AML-193 (cell line): ENCODE measurements at places on chromosomes 7 and 10.

DNA sequence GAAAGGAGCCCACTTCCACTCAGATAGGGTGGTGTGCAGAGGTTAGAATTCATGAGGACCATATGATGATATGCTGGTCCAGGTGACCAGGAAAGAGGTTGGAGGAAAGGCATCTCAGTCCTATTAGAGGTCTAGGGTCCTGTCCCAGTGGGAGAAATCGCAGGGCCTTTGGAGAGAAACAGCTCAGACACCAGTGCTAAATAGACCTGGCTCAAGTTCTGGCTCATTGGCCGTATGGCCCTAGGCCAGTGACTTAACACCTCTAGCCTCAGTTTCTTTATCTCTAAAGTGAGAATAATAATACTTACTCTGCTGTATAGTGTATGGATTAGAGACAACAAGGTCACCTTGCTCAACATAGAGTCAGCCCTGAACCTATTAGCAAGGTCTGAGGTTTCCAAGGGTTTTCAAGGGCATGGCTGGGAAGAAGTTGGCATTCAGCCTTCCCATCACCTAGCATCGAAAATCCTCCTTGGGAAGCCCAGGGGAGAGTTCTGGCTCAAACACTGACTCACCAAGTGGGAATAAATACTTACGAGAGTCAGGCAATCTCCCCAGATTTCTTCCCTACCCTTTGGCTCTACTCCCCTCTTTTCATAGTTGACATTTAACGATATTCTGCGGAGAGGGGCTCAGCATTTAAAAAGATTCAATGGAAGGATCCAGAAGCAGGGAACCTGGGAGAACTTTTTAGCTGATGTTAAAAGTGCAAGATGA lies 473.1 kb upstream of the PODXL start:
- no peak for DNase-seq

GRCh38 chr10:69326692-69327091 lies 48.4 kb downstream of the HK1 start:
- DNase-seq, result no peak

GRCh38 chr7:40058636-40059035 lies 75.8 kb downstream of the MPLKIP start:
- no peak for DNase-seq

DNA sequence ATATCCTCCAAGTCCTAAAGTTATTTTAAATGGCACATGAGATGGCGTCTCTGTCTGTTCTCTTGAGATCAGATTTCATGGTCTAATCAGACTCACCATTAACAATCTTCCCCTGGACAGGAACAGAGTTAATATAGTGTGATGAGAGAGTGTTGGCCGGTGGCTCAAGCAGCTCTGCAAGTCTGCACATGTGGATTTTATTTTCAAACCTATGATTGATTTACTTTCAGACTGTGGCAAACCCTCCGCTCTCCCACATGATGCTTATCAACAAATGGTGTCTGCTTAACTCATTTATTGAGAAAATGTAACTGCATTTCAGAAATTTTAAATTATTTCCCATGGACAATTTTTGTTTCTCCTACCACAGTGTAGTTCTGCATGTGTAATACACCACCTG lies 46.5 kb upstream of the HGF start:
- no peak for DNase-seq

- DNase-seq, result no peak
These were observed 37.9 kb downstream of the CCM2 start for GRCh38 chr7:45037876-45038275.

DNA sequence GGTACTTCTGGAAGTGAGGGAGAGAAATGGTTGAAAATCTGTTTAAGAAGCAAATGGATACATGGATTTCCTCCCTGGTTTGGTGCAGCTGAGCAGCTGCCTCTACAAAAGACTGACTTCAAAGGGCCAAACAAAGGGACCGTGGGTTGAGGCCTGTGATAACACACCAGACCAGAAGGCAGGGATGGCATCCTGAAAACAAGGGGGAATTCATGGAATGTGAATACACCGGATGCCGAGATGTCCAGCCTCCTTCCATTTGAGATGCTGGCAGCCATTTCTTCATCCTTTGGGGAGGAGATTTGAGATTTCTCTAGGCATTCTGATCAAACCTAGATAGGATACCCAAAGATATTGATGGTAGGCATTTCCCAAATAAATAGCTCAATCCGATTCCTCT lies 36.9 kb downstream of the TAF3 start:
- DNase-seq, result no peak

DNA sequence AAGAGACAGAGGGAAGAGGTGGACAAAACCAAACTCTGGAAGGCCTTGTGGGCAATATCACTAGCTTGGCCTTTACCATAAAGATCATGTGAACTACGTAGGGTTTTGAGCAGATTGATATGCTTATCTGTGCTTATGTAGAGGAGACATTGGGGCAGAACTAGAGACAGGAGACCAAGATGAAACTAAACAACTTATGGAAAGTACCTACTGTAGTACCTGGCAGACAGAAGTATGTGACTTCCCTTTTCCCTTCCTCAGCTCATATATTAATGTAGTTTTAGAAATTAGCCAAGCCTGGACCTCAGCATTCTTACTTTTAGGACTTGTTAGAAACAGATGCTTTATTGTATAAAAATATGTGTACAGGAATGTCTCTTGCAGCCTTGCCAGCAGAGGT lies 14.0 kb upstream of the IL6 start:
- DNase-seq, result no peak

- DNase-seq, result no peak
These were observed 689.7 kb downstream of the SUGCT start for GRCh38 chr7:40824461-40824860.

DNA sequence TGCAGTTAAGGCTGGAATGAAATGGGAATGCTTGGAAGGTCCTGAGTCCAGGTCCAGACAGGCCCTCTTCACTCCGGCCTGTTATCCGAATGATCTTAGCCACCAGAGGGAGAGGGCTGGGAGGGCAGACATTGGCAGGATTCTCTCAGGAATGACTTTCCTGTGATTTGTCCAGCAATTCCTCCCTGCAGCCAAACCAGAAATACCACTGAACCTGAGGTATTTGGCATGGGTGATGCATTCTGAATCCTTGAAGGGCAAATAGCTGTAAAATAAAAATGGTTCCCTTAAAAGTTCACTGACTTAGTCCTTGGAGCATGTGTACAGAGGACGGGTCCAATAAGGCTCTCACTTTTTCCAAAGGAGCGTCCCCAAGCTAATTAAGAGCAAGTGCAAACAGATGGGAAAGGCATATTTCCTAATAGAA lies 77.5 kb upstream of the HABP2 start:
- no peak for DNase-seq

DNA sequence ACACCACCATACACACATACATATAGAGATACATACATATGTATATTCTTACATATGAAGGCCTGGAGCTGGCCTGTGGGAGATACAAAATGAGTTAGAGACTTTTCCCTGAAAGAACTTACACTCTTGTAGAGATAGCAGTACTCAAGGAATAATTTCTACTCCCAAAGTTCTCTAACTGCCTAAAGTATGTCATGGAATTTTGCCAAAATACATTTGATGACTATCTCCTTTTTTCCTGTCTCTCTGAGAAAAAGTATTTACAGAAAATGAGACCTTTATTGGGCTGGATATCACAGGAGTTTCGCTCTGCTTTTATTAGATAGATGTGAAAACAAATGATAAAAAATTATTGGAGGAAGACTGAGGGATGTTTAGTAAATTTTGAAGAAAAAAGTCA lies 220.1 kb downstream of the POU6F2 start:
- DNase-seq, result no peak

- DNase-seq, result peak; percentile 41
These were observed 2.0 kb downstream of the GGCT start for GRCh38 chr7:30502470-30503251.

- DNase-seq, result no peak
These were observed 14.4 kb downstream of the PLEKHS1 start for GRCh38 chr10:113765910-113766309.

- no peak for DNase-seq
These were observed 372.2 kb downstream of the DPP6 start for GRCh38 chr7:154424350-154424749.
